NCI-H748 treated with DMSO at 0.1 percent for 48 hours (cell line): ENCODE measurements at places on chromosomes 6 and 20.

DNA sequence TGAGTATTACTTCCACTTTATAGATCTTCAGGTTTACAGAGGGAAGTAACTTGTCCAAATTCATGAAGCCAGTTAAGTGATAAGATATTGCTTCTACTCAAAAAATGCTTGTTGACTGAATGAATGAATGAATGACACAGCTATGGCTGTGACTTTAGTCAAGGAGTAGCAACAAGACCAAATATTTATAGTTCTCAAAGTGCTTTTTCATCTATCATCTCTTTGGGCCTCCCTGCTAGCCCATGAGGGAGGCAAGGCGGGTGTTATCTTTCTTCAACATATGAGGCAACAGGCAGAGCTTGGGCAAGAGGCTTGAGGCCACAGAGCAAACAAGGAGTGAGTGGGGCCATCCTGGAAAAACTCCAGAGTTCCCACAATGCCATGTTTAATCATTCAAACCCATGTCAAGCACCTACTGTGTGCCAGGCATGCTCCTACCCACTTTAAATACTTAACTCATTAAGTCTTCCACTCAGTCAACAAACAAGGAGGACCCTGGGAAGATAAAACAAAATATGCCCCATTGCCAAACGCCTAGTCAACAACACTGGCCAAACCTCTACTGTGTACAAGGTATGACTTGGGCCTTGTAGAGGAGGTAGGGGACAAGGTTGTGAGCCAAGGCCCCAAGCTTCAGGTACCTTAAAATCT, 15.9 kb downstream of the BCL2L1 start:
- no peak for DNase-seq

DNA sequence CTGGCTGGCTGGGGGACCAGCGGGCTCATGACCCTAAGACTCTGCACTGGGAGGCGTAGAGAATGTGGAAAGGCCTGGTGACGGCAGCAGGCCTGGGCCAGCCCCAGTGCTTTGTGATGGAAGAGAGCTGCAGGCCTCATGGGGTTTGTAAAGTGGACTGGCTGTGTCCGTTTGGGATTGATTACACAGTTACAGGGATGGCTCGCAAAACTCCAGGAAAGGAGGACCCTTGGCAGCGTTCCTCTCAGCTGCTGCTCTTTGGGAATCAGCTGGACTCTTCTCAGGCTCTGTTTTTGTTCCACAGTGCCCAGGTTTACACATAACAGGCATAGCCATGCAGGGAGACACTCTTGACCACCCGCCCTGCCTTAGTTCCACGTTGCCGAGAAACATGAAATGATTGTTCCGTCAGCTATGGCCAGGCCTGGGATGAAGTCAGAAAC, 89.0 kb downstream of the SLX4IP start:
- peak; percentile 68 for DNase-seq

- DNase-seq, result no peak
Observed at GRCh38 chr20:58420798-58421496, 31.9 kb downstream of the VAPB start.

DNA sequence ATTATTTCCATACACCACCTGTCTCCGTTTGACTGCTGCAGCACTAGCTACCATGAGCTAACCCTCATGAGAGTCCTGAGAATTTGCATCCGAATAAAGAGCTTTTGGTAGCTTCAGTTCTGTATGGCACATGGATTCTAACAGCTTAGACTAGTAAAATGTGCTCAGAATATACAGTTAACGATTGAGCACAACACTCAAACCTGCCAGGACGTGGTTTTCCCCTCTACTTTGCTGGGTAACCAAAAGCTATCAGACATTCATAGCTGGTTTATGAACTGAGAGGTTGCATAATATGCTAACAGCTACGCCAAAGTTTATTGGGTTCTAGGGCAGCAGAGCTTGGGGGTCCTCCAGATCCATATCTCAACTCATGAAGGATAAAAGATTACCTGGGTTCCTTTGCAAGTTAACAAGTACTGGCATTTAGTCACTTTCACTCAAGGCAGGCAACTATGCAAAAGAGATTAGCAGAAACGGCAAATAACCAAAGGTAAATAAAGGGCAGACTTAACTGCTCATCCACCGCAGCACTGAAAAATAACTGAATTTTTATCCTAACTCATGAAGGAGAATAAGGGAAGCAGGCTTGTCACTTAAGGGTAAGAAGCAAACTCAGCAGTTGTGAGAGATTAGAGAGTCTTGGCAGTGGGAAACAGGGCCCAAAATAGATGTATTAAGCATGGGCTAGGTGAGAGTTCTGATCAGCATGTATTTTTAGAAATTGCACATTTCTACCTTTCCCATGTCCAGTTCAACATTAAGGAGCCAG, 29.4 kb downstream of the NUDT3 start:
- DNase-seq, result no peak

DNA sequence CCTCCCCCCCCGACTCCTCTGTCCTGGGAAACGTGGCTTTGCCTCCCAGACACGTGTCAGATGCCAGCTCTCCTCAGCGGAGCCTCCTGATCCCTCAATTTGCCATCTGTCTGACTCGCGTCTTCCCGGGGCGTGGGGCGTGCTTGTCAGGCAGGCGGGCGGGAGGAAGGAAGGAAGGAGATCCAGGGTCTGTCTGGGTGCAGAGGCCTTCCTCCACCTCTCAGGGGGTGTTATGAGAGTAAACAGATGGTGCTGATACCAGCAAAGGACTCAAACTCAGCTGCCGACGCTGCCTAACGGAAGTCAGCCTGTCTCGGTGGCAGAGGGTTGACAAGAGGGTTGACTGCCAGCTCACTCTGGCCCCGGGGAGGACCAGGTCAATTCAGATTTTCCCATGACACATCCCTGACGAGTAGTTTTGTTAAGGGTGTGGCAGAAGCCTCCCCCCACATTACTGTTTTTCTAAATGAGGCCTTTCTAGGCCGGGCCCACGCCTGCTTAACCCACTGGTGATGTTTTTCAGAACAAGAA, 17.0 kb downstream of the UQCC2 start:
- no peak for DNase-seq

DNA sequence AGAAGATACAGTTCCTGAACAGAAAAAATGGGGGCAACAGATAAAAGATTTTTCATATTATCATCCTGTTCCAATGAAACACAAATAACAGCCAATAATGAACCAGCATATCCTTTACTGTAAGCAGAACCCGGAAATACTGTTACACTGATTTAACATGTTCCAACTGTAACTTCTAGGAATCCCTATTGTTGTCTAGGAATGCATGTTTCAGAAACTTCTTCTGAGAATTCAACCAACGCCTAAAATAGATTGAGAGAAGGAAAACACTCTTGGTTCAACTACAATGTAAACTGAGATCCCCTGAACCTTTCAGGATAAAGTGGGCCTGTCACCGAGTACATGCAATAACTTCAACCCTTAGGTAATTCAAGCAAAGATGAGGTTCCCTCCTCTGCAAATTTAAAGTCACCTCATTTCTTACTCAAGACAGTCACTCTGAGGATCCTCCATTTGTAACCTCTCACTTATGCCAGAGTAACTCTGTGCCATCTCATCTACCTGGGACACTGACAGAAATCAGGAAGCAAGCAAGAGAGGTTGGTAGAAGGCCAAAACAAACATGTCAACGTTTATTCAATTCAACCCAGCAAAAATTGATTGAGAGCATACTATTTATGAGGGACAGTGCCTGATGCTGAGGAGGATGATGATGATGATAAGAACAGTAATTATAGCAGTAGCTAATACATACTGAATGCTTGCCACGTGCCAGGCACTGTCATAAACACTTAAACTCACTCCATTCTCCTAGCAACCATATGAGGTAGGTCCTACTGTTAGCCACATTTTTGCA, 14.1 kb downstream of the UBE3D start:
- DNase-seq, result peak; percentile 80

GRCh38 chr6:23089981-23090380, 520.6 kb downstream of the HDGFL1 start:
- DNase-seq, result no peak
